ENCODE measurements at places on chromosomes 1 and 21. TPM values are rescaled to one million over a fixed set of nuclear protein-coding genes. Genes with fewer than 3 reads are reported as not detected.
A peak's percentile ranks its signal among the peaks of the same experiment; 100 is the strongest.

GRCh38 chr1:27143401-27143800 lies 11.5 kb downstream of the SLC9A1 start:
- DNase-seq, result no peak

DNA sequence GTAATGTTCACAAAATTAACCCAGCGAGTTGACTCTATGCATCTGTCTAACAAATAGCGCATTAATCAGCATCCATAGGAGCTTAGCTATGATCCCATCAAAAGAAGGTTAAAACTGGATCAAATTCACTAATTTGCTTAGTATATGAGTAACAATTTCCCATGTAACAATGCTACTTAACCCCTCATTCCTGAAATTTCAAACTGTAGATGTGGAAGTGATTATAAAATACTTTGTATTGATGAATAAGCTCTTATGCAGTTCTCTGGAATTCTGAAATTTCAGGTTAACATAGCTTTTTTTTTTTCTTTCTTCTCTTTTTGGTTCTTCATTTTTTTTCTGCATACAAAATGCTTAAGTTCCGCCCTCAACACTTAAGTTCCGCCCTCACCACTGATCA lies 1272.7 kb downstream of the KCNT2 start:
- DNase-seq, result no peak

- peak; percentile 77 for DNase-seq
These were observed 32.6 kb upstream of the EPHA8 start for GRCh38 chr1:22530715-22531114.

- peak; percentile 63 for DNase-seq
These were observed 150.0 kb downstream of the TOMM20 start for GRCh38 chr1:234978397-234979295.

GRCh38 chr1:101005871-101006270 lies 19.7 kb downstream of the DPH5 start:
- no peak for DNase-seq

DNA sequence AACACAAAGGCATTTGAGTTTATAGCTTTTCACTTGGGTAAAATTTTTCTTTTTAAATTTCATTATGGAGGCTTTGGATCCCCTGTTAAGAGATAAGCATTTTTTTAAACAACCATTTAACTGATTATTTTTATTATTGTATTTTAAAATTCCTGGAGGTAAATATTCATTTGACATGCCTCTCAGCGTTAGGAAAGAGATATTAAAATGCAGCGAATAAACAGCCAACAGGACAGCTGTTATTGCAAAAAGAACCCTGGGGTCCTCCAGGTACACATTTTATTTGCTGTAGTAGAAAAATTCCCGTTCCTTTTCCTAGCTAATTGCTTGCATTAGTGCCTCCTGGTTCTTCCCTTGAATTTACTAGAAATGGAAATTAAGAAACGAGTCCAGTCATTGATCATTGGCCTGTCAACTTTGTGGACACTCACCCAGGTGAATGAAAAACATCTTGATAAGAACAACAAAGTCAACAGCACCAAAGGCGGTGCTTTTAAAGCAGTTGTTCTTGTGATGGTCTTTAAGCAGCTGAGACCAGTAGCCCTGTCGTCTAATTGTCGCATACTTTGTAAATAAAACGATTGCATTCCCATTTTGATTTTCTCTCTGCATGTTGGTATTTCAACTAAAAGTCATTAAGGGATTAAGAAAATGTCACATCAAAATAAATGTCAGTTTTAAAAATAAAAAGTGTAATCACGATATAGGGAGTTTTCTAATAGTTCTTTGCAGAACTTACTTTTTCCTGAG lies 282.4 kb downstream of the GRIK1 start:
- DNase-seq, result no peak

The FAM78B gene
- 0.82 TPM for total RNA-seq
